Vagina (tissue), 2 donors: ENCODE measurements at places on chromosomes 6 and 20.

DNA sequence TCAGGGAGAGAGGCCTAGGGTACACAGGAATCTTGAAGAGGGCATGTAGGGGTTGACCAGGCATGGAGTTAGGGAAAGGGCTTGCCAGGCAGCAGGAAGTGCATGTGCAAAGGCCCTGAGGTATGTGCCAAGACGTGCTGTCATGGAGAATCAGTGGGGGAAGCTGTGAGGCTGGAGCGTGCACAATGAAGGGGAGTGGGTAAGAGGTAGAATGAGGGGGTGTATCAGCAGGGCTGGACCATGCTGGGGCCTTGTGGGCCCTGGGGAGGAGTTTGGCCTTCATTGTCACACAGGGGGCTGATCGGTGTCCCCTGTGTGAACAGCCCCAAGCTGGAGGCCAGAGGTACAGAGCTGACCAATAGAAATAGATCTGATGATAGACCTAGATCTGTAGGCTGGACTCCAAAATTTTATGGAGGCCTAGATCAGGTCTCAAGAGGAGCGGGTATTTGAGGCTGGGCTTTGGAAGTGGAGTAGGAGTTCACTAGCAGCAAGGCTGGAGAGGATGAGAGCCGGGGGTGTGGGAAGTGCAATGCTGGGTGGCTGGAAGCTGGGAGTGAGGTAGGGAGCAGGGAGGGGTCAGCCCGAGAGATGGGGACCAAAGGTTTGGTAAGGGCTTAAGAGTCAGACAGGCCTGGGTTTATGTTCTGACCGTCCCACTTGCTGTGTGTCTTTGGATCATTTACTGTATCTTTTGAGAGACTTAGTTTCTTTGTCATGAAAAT is 3.0 kb downstream of the SRC start:
- no peak for DNase-seq

DNA sequence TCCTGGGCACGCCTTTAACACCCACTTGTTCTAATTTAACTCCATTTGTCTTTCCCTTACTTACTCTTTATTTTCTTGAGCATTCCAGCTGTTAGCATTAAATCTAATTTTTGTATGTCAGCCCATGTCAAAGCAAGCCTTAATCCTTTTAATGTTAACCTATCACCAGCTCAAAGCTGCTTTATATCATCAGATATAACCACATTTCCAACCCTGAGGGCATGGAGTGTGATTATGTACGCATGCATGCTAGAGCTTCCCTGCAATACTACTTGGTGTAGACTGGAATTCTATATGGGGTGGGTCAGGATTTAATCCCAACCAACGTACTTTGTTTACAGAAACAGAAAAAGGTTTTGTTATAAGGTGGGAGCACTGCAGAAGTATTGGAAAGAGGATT is 139.4 kb upstream of the HMGN3 start:
- no peak for DNase-seq

DNA sequence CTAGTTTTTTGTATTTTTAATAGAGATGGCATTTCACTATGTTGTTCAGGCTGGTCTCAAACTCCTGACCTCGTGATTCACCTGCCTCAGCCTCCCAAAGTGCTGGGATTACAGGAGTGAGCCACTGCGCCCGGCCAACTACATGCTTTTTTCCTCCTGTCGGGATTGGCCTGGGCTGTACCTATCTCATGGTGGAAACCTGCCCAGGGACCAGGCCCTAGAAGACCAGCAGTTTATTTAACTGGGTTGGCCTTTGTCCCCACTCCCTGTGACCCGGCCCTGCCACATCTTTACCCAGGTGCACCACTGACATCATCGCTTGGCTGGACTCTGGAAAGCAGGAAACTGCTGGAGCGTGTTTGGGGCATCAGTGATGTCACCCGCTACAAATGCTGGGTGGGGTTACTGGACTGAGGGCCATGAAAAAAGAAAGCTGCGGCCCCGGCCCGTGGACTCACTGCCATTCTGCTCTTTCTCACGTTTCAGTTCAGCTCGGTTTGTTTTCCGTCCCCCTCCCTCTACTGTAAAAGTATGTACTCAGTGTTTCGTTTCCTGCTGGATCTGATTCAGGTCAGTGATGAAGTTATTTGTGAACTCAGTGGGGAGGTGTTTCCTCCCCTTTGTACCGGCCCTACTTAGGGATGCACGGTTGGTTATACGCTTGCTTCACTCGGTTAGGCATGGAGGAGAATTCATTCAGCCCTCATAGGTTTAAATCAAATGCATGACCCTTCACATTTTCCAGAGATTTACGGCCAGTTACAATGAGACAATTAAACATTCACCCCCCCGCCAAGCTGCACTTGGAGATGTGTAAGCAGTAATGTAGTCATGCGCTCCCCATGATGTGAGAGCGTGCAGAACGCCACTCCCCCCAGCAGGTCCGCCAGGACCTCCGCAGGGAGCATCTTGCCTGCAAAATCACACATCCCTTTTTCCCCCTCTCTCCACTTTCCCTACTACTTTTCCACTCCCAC is 179.3 kb downstream of the MTHFD1L start:
- no peak for DNase-seq

GRCh38 chr20:23697947-23698346 is 9.1 kb upstream of the CST4 start:
- no peak for DNase-seq

GRCh38 chr6:77470983-77471382 is 7.7 kb upstream of the HTR1B start:
- no peak for DNase-seq

GRCh38 chr20:29876911-29877285 is 1380.6 kb upstream of the DEFB115 start:
- peak; percentile 85 for DNase-seq

GRCh38 chr20:24785141-24786110 is 163.6 kb upstream of the CST7 start:
- DNase-seq = no peak

- no peak for DNase-seq
These were observed 33.0 kb downstream of the NUP153 start for GRCh38 chr6:17673543-17674254.

DNA sequence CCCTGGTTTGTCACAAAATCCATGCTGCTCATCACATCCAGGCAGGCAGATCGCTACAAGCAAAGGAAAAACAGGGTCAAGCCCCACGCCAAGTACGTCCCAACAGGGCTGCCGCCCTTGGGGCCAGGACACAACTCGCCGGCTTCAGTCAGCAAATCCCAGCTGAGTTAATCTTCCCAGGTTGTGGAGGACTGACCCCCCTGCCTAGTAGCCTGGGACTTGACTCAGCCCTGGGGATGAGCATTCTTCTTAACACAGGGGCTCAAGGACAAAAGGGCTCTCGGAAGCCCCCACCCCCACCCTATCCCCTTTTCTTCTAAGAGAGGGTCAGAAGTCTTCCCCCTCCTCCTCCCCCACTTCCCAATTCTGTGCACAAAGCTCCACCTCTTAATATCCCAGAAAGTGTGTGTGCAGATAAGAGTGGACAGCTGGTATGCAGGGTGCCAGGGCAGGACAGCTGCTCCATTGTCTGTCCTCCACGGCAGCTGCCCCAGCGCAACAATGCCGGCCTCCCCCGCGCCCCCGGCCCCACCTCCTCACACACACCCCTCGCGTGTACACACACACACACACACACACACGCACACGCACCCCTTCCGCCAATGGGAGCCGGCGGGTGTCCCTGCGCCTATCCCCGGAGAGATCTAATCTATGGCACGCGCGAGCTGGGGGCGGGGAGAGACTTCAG is 4.5 kb downstream of the DLL1 start:
- DNase-seq = no peak

DNA sequence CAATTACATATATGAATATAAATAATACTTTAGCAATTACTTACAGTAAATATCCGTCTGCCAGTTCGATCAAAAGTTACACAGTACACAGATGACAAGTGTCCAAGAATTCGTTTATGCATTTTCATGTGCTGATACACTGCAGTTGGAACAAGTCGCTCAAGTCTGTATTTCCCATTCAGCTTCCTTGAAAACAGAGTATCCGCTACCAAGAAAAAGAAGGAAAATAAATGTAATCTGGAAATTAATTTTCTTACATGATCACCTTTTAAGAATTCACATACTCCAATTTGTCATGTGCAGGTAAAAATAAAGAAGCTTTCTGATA is 35.3 kb downstream of the PHIP start:
- DNase-seq = no peak

- no peak for DNase-seq
These were observed at the start of gene ACSS2 for GRCh38 chr20:34876406-34877282. TSS of gene ACSS2 (plus strand) at chr20:34876612. CDS start at chr20:34876646, 34 bp downstream.

- no peak for DNase-seq
These were observed 89.1 kb downstream of the ME1 start for GRCh38 chr6:83341765-83342164.

- DNase-seq = no peak
These were observed 21.8 kb downstream of the FAM209B start for GRCh38 chr20:56554869-56555268.

DNA sequence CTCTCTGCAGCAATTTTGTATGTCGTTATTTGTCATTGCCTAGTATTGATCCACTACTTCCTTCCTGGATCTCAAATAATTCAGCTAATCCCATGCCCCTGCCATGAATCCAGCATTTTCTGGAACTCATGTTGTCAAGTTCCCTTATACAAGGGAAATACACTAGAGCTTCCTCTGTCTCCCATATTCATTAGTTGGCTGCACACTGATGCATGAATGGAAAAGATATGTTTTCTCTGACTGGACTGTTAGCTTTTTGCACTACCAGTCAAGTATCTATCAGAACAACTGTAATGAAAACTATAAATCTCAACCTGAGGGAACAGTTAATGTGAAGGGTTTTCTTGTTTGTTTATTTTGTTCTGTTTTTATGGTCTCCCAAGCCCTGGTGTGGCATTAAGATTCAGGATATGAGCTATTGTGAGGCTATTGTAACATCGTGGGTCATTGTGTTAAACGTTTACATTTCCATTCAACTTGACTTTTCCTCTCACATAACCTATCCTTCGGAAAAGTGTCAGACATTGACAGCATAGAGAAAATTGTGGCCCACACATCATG is 102.5 kb upstream of the FAM8A1 start:
- no peak for DNase-seq

- DNase-seq = no peak
These were observed 26.3 kb upstream of the ETV7 start for GRCh38 chr6:36413489-36414480.
